ENCODE measurements at places on chromosomes 6 and 20.

DNA sequence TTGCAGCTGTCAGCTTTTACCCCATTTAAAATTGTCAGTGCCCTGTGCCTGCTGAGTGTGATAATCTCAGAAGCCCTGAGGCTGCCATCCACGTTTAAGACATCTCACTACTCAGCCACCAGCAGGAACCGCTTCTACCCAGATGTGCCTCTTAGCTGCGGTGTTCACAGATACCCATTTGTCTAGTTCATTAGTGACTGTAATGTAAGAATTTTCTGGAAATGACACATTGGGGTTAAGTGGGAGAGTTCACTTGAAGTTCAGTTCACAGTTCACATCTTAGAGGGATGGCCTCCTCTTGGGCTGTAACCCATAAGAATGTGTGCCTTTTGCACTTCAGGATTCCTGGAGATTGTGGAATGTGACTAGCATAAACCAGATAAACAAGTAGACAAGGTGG lies 477.7 kb downstream of the BTBD3 start:
- DNase-seq, result no peak

- no peak for DNase-seq
Observed at GRCh38 chr20:58020656-58021454, 207.6 kb downstream of the ANKRD60 start.

DNA sequence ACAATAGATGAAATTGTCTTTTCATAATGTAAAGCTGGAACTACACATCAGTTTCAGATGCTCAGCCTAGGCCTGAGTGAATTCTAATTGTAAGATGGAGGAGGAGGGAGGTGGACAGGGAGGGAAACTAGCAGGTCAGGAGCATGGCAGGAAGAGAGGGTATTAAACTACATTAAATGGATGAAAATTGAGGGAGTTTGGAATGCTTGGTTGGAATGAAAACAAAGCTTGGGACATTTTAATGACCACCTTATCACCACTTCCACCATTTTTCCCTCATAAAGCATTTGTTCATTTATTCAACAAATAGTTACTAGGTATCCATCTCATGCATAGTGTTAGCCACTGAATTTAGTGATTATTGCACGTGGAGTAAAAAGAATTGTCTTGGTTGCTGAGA lies 65.0 kb downstream of the KIZ start:
- no peak for DNase-seq

DNA sequence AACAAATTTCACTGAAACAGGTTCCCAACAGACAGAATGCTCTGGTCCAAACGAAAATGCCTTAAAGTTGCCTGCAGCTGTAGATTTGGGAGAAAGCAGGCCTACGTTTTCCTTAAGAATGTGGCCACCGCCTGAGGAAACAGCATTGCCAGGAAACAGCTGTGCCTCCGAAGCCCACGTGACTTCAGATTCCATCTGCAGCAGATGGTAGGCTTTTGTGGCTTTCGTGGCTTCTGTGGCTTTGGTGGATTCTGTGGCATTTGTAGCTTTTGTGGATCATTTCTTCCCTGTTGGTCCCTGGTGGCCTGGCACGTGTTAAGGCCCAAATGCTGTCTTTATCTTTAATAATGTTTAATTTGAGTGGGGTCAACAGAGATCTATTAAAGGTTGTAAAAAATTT lies 222.9 kb downstream of the TTLL2 start:
- DNase-seq, result peak; percentile 21

GRCh38 chr20:43840382-43841070 lies 74.1 kb upstream of the TOX2 start:
- peak; percentile 11 for DNase-seq

DNA sequence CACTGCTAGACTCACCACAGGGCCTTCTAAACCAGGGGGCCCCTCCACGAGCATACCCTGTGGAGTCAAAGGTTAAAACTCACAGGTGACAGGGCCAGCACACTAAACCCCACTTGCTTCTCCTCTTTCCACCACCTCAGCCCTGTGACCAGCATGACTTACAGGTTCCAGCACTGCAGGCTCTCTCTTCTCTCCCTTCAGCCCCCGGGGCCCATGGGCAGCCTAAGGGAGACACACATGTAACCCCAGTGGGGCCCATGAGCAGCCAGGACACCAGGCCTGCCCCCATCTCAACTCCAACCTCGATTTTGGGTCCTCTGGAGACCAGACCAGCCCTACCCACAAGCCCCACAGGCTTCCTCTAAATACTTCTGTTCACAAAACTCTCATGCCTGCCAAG lies 28.0 kb downstream of the HLA-DPB1 start:
- DNase-seq, result no peak

DNA sequence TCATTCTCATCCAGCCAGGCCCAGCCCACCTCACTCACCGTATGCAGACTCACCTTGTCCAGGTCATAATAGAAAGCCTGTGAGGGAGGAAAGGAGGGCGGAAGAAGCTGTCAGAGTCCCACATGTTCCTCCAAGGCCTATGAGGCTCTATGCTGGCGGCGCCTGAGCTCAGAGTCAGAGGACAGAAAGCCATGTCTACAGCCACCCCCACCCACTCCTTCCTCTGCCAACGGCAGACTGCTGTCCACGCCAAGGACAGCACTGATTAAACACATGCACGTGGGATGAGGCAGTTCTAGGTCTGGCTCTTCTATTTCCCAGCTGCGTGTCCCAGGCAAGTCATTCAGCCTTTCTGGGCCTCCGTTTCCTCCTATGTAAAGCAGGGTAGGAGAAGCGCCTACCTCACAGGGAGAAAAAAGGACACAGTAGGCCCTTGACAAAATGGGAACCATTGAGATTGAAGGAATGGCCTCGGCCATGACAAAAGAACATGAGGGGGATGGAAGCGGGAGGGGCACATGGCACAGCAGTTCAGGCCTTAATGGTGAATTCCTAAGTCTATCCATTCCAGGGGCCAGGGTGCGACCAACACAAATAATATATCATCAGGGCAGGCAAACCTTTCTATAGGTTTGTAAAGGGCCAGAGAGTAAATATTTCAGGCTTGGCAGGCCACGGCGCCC lies 80.1 kb downstream of the RIPOR3 start:
- DNase-seq, result no peak

- DNase-seq, result no peak
Observed at GRCh38 chr20:4787820-4788219, 66.1 kb downstream of the PRND start.

GRCh38 chr6:27742833-27743573 lies 169.2 kb downstream of the OR2B2 start:
- DNase-seq, result no peak

GRCh38 chr6:74946961-74947360 lies 258.9 kb downstream of the COL12A1 start:
- peak; percentile 72 for DNase-seq

- DNase-seq, result peak; percentile 5
Observed at GRCh38 chr20:11296951-11297350, 620.7 kb upstream of the BTBD3 start.

GRCh38 chr20:35953387-35954199 lies 709 bp downstream of the SCAND1 start:
- DNase-seq, result peak; percentile 31

DNA sequence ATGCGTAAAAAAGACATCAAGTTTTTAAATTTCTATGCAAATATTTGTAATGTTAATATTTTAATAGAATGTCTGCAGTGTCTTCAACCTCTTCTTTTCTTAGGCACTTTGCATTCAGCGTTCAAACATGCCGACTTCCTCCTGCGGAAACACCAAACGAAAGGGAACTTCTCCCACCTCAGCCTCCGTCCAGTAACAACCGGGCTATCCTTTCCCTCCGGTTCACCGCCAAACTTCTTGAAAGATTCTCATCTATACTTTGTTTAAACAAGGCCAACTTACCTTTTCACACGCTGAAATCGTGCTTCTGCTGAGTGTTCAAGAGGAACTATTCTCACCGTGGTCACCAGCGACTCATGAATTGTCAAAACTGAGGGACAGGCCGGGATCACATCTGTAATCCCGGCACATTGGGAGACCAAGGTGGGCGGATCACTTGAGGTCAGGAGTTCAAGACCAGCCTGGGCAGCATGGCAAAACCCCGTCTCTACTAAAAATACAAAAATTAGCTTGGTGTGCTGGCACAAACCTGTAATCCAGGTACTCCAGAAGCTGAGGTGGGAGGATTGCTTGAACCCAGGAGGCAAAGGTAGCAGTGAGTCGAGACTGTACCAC lies 44.8 kb downstream of the GJA1 start:
- no peak for DNase-seq

DNA sequence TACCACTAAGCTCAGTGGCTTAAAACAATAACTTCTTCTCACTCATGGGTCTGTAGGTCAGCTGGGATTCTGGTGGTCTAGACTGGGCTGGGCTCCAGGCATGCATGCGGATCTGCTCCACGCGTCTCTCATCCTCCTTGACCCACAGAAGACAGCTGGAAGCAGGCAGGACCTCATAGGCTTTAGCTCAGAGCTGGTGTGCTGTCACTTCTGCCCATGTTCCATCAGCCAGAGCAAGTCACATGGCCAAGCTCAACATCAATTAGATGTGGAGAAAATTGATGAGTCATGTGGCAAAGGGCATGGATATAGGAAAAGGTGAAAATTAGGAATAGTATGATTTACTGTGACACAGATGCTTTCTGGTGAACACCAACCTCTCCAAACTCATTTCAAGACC lies 57.4 kb upstream of the PSMF1 start:
- no peak for DNase-seq

DNA sequence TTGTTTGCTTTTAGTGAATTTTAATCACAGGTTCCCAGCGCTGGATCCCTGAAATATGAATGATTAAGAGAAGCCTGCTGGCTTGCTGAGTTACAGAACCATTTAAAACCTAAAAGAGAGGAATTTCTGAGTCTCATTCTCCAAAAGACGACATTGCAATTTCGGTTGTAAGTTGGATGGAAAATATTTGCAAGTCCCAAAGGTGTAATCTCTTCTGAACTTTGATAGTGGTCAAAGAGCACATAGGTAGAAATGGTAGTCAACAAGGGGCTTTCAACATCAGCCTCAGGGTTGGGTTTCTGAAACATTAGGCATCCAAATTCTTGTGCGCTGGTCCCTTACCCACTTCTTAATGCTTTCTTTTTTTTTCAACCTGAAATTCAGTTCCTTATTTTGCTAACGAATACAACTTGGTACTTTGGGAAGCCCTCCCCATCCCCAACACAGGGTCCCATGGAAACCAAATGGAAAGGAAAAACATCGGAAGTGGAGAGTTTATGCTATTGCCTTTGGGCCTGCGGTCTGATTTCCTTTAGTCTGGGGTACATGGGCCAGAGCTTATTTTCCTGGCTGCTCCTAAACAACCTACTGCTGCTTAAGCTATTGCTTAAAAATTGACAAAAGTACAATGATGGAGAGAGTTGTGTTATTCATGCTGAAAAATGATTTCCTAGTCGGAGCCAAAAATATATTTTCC lies 117.0 kb upstream of the KCNK16 start:
- DNase-seq, result no peak

- no peak for DNase-seq
Observed at GRCh38 chr20:46316984-46317684, 8.8 kb upstream of the CDH22 start.

- DNase-seq, result no peak
Observed at GRCh38 chr6:73134588-73134987, 90.7 kb downstream of the KHDC1L start.

GRCh38 chr20:41169162-41169690 lies 31.9 kb downstream of the PLCG1 start:
- no peak for DNase-seq

- DNase-seq, result no peak
Observed at GRCh38 chr6:98672681-98673475, 161.5 kb upstream of the POU3F2 start.

DNA sequence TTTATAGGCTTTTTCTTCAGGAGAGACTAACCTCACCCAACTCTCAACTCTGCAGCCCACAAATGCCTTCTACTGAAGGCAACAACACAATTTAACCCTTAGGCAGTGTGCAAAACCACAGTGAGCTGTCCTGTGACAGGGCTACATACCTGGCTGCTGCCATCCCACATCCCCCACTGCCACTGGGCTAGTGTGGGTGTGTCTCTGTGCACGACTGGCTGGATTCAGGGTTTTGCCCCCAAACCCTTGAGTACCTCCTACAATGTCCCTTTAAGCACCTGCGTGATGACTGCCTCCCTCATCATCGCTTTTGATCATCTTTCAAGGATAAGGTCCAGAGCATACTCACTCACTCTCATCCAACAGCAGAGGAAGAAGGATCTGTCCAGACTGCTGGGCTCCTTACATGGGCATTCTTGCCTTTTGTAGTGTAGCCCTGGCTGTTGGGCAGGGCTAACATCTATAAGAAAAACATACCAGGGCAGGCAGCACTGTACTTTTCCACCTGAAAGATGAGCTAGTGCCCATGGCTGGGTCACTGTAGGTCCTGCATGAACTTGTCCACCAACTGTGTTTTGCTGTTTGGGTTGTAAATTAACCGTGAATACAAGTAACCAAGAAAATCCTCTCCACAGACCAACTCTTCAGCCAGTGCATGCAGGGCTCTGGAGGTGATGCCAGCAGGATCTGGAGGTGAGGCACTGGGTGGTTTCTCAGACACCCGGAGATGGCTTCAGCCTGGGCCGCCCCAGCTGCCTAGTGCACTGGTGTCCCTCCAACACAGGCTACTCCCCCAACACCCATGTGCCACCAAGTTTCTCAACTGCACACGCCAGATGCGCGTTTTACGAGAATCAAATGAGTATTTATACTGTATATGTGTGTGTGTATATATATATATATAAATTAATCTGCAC lies 45.2 kb downstream of the PLCG1 start:
- no peak for DNase-seq

- DNase-seq, result peak; percentile 95
Observed at GRCh38 chr6:37134396-37135191, 35.4 kb upstream of the PIM1 start.

GRCh38 chr6:6870921-6871320 lies 236.8 kb upstream of the RREB1 start:
- no peak for DNase-seq

DNA sequence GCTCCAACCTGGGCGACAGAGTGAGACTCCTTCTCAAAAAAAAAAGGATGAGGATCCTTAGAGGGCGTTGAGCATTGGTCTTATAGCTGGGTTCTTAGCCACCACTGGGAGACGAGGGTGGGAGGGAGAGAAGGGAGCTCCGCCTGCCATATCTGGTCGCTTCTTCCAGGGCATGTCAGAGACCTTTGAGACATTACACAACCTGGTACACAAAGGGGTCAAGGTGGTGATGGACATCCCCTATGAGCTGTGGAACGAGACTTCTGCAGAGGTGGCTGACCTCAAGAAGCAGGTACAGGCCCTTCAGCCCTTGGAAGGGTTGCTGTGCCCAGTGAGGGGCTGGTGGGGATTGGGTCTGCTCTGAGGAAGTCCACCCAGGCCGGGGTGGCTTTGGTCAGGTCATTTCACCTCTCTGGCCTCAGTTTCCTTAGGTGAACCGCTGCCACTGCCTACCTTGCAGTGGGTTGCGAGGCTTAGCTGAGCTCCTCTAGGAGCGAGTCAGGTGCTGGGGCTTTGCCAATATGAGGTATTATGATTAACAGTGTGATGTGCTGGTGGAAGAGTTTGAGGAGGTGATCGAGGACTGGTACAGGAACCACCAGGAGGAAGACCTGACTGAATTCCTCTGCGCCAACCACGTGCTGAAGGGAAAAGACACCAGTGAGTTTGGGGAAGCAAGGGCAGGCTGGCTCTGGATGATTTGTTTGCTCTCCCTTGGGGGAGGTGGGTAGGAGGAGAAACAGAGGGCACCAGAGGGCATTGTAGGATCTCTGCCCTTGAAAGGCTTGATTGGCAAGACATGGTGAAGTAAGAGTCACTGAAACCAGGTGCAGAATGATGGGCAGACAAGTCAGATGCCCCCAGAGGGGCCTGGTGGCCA lies 8.5 kb downstream of the CNPY3 start:
- DNase-seq, result no peak
